ENCODE measurements at places on chromosomes 16 and 17.

GRCh38 chr17:21095735-21096134 lies 31.0 kb upstream of the DHRS7B start:
- peak; percentile 53 for DNase-seq

- no peak for DNase-seq
Measured at GRCh38 chr17:80151333-80151732, 4.4 kb upstream of the EIF4A3 start.

- DNase-seq: no peak
Measured at GRCh38 chr16:47983999-47984580, 171.7 kb downstream of the ABCC12 start.

GRCh38 chr16:55944377-55944802 lies 69.2 kb upstream of the CES5A start:
- DNase-seq: peak; percentile 81

DNA sequence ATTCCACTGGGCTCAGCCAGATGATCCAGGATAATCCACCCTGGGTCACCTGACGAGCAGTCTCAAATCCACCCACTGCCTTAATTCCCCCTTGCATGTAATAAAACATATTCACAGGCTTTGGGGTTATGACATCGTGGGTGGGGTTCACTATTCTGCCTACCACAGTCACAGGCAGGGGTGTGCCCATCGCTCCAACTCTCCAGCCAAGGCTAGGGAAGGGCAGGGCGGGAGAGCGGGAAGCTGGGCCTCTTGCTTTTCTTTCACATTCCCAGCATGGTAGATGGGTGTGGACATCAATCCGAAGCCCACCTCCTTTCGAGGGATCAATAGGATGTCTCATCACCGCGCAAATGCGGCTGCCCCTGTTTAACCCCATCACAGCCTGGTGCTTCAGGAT lies 12.7 kb upstream of the CD300LD start:
- DNase-seq: no peak

DNA sequence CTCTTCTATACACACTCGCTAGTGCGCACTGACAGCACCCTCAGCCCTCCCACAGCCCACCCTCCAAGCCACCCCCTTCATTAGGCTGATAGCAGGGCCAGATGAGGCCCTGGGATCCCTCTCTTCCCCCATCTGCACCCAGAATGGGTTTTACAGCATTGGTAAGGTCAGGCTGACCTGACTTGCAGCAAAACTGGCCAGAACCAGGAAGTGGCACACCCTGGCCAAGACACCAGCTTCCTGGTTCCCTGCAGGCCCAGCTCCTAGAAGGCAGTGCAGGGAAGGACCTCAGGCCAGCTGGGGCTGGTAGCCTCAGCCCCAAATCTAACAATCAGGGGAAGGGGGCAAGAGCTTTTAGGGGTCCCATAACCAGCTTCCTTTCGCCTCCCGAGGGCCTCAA lies 50.0 kb upstream of the MRPS23 start:
- no peak for DNase-seq

GRCh38 chr17:74408815-74409214 lies 23.1 kb upstream of the GPRC5C start:
- DNase-seq: no peak

DNA sequence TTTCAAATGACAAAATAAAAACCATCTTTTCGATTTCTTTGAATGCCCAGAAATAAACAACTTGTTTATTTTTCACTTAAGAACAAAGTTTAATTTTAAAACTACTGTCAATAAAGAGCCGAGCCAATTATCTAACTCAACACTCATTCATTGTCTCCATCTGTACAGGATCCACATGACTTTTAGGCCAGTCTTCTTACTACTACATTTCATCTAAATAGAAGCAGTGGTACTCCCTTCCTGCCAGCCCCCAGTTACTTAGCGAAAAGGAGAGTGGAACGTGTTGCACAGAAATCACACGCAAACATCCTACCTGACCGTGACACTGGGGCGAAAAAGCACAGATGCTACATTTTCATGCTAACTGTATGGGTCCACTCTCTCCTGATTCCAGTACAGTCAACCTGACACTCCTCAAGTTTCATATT lies 1.2 kb downstream of the GNA13 start:
- DNase-seq: no peak

GRCh38 chr17:36977568-36977967 lies 28.8 kb downstream of the AATF start:
- no peak for DNase-seq

DNA sequence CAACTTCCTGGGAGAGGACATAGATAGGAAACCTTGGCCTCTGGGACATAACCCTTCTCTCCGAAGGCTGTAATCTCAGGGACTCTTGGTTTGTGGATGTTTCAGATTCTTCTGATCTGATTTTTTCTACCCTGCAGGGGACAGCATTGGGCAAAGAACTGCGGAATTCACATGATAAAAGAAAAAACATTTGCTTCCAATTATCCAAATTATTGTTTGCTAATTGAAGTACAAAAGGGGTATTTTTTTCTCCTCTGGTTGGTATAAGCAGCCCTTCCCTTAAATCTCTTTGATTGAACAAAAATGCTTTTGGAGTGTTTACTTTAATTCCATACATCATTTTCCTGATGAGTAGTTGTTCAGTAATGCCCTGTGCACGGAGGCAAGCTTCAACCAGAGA lies 251.7 kb upstream of the IRX3 start:
- DNase-seq: peak; percentile 21

DNA sequence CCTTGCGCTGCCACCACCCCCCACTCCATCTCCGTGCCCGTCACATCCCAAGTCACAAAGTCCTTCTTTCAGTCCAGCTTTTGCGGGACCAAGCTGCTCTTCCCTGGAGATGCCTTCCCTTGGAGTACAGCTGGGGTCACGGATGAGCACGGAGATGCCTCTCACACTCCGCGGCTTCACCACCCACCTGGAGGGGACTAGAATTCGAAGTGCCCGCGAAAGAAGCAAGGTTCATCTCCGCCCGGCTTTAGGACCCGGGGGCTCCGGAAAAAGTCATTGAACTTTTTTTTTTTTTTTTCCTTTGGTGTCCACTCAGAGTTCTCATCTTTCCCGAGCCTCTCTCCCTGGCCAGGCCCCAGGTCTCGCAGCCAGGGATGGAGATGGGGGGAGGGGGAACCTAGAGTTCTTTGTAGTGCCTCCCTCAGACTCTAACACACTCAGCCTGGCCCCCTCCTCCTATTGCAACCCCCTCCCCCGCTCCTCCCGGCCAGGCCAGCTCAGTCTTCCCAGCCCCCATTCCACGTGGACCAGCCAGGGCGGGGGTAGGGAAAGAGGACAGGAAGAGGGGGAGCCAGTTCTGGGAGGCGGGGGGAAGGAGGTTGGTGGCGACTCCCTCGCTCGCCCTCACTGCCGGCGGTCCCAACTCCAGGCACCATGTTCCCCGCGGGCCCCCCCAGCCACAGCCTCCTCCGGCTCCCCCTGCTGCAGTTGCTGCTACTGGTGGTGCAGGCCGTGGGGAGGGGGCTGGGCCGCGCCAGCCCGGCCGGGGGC lies at the start of gene FKBP10:
Gene FKBP10 (plus strand): TSS at position 624 of the 771 bp plus-strand sequence. CDS start 31 bp downstream, at position 655.
- peak; percentile 98 for DNase-seq

GRCh38 chr17:17877529-17878358 lies 41.0 kb upstream of the SREBF1 start:
- peak; percentile 58 for DNase-seq

- no peak for DNase-seq
Measured at GRCh38 chr17:80431246-80432195, 16.6 kb downstream of the ENDOV start.

DNA sequence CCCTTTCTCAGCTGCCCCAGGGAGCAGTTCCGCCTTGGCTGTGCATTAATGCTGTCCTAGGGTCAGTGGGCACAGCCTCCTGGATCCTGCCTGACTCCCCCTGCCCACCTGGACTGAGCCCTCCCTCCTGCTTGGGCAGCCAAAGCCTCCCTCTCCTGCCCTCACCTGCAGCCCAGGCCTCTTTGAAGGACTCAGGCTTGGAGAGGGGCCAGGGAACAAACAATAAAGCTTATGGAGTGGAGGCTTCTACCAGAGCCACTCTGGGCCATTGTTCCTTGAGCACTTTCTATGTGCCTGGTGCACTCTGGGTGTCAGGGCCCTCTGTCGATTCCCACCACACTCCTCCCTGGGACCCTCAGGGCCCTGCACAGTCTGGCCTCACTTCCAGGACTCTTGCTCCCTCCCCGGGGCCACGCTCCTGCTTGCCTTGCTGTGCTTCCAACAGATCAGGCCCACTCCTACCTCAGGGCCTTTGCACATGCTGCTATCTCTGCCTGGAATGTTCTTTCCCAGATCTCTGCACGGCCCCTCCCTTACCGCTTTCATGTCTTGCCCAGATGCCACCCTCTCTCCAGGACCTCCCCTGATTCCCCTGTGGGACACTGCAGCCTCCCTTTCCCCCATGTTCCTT lies 5.0 kb downstream of the KCNJ12 start:
- no peak for DNase-seq

DNA sequence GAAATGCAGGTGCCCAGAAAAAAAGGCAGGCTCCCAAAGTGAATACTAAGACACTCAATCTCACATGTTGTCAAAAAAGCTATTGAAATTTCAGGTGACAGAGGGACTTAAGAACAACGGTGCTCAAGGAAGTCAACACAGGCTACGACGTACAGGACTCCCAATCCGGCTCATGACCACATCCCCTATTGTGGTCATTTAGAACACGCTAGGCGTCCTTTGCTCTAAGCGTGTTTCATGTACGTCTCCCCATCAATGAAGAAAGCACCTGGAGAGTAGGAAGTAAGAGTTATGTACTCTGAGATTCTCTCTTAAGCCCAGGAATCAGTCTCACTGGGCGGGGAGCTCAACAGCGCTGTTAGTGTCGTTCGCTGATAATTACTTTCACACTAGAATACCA lies 94.1 kb downstream of the MRM3 start:
- peak; percentile 35 for DNase-seq

- no peak for DNase-seq
Measured at GRCh38 chr17:79960788-79961522, 74.7 kb downstream of the TBC1D16 start.

DNA sequence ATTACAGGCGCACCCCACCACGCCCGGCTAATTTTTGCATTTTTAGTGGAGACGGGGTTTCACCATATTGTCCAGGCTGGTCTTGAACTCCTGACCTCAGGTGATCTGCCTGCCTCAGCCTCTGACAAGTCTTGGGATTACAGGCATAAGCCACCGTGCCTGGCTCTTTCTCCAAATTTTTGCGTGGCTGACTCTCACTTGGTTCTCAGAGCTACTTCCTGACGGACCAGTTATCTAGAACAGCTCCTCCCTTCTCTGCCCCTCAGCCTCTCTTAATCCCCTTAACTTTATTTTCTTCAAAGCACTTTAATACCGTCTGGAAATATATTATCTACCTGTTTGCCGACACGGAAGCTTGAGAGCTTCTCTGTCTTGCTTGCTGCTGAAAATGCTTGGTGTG lies 4.2 kb downstream of the YPEL2 start:
- DNase-seq: no peak

- DNase-seq: no peak
Measured at GRCh38 chr17:82317394-82318168, at the start of gene CD7. Gene CD7, minus strand, starts transcription at chr17:82317608. Its CDS starts 113 bp downstream, at chr17:82317495.

GRCh38 chr17:30505868-30506417 lies 28.7 kb downstream of the GOSR1 start:
- no peak for DNase-seq

DNA sequence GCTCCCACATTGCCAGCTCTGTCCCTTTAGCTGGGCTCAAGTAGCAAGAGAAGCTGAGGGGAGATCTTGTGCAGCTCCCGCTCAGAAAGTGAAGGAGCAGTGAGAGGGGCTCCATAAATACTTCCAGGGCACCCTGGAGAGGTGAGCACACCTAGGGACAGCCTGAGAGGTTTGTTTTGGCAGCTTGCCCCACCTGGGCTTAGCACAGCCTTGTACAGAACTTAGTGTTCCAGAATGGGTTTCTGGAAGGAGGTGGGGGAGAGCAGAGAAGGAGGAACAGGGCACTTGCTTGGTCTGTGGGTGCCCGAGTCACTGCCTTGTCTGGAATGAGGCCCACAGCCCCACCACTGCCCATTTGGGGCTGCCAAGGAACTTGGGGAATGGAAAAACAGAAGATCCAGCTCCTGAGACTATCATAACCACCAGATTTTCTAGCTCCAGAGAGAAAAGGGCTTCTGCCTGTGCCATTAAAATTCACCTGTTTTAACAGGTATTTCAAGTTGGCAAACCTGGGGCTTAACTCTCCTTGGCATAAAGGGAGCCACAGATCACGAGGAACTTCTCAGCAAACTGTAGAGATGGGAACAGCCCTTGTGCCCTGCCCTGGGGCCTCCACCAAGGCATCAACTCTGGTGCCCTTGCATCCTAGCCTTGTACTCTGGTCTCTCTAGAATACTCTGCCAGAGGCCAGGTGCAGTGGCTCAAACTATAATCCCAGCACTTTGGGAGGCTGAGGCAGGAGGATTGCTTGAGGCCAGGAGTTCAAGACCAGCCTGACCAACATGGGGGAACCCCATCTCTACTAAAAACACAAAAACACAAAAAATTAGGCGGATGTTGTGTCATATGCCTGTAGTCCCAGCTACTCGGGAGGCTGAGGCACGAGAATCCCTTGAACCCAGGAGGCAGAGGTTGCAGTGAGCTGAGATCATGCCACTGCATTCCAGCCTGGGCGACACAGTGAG lies 1.9 kb downstream of the PRR15L start:
- no peak for DNase-seq

DNA sequence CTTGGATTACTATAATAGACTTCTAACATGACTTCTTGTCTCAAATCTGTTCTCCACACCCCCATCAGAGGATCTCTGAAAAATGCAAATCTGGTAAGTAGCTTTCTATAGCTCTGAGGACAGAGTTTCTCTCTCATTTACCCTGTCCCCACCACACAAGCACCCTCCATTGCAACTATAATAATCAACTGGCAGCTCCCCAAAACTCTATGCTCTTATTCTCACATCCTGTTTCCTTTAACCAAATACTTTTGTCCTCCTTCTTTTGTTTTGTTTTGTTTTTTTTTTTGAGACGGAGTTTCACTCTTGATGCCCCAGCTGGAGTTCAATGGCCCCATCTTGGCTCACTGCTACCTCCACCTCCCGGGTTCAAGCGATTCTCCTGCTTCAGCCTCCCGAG lies 73.4 kb downstream of the HELZ start:
- no peak for DNase-seq

DNA sequence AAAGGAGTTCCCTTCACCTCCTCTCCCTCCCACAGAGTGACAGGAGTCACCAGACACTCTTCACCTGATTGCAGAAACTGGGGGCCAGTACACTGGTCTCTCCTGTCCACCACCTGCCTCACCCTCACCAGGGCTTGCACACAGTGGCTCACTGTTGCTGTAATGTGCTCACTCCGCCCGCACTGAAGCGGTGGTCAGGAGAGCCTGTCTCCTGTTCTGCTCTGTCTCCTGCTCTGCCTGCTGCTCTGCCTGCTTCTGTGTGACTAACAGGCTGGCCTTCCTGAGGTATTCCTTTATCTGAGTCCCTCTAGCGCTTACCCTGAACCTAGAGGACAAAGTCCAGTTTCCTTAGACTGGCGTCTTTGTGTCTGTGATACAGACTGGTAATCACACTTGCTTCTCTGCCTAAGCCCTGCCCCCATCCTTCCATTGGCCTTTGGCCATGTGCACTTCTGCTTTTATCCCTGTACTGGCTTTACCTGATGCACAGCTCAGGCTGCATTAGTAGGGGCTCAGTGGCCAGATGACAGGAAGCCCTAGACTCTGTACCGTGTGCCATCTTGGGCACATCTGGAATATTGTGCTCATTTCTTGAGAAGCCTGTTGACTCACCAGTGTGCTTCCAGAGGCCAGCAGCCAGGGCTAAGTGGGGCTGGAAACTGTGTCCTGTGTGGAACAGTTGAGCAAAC lies 13.3 kb downstream of the PROCA1 start:
- DNase-seq: no peak

Measured in mesendoderm (in vitro differentiated cells).